ENCODE measurements at places on chromosomes 7 and 10.

DNA sequence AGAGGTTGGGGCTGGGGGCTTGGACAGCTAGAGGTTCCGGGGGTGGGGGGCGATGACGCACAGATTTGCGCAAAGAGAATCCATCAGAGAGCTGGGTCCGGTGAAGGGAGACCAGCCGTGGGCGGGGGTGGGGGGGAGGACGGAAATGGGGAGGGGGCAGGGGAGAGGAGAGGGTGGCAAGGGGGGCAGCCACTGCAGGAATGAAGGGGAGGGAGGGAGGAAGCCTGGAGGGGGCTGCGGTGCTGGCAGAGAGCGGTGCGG lies 1.2 kb upstream of the VGF start:
- no peak for DNase-seq

DNA sequence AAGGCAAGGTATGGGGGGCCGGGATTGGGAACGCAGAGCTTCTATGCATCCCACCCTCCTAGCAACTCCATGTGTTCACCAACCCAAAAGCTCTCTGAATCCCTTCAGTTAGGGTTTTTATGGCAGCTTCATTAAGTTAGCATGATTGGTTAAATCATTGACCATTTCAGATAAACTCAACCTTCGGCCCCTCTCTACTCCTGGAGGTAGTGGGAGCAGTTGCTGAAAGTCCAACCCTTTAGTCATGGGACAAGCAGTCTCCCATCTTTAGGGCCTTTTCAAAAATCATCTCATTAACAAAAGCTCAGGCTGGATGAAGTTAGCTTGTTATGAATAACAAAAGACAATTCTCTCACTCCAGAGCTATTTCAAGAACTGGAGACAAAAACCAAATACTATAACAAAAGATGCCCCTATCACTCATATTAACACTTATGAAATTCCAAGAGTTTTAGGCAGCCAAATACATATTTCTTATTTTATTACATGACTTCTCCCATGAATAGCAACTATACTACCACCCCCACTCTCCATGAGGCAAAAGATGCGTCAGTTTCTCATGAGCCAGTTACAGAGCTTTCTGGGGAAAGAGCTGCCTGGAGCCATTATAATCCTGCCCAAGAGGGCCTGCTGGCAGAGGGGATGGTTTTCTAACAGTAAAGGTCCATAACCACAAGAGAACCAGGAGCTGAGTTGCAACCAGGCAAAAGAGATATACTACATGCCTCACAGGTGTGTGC lies 44.6 kb downstream of the SLC16A12 start:
- no peak for DNase-seq

DNA sequence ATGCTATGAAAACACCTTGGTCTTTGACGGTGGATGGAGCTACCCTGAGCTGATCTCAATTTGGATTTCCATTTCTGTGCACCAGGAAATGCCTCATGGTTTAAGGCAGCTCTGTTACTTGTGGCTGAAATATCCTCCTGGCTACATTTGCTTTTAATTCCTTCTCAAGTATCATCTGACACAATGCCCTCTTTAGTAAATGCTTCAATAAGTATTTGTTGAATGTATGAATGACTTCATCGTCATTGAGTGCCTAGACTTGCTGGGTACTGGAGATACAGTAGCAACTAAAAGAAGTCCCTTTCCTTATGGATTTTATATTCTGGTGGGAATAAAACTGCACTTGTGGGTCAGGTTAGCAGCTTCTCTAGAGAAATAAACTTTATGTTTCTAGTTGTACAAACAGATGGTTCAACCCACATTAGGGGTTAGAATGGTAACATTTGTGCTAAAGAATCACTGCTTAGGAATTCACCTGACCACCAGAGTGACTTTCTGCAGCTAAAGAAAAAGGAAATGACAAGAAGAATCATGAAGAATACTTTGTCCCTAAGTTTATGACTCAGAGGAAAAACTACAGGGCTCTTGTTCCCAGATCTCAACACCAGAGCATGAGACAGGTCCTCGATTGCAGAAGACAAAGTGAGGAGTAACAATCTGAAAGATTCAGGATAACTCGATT lies 21.8 kb upstream of the SMNDC1 start:
- DNase-seq, result no peak

DNA sequence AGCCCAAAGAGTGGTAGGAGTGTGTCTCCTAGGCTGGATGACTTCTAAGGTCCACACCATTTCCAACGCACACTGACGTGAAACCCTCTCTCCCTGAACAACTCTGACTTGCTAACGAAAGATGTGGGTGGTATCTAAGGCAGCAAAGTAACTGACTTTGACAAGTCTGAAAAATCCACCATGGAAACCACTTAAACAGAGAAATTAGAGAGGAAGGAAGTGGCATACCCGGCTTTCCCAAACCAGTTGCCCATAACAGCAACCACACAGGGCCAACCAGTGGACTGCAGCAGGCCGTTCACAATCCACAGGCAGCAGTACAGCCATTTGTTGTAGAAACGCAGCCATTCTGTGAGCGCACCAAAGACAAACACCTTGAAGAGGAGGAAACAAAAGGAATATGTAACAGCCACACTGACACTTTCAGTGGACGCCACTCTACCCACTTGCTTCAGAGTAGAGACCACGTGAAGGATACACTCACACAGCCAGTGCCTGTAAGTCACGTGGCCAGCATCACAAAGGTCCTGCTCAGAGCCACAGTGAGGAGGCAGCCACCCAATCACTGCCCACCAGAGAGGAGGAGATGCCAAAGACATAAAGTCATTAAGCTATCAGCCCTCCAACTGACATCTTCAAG lies 39.8 kb downstream of the SLC37A3 start:
- no peak for DNase-seq

DNA sequence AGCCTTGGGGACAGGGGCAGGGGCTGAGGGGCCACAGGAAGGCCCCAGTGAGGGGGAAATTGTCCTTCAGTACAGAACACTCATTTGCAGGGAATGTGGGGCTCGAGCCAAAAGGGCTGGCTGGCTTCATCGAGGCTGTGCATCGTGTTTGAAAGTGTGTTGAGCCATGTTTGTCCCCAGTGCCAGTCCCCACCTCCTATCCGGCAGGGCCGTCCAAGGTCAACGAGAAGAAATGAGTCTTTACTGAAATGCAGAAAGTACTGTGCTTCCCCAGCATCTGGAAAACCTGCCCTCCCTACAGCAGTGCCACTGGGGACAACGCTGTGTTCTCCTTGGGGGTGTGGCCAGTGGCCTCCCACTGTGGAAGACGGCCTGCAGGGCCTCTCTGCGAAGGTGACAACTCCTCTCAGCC lies 214.1 kb downstream of the KLF6 start:
- no peak for DNase-seq

DNA sequence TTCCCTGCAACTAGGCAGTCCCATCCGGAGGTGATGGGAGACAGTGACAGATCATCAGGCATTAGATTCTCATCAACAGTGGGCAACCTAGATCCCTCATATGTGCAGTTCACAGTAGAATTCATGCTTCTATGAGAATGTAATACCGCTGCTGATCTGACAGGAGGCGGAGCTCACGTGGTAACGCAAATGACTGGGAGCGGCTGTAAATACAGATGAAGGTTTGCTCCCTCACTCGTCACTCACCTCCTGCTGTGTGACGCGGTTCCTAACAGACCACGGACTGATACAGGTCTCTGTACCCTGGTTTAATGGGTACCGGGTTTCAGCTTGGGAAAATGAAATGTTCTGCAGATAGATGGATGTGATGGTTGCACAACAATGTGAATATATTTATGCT lies 47.8 kb upstream of the PIK3AP1 start:
- DNase-seq, result no peak

GRCh38 chr7:86968618-86969017 lies 90.8 kb downstream of the ELAPOR2 start:
- no peak for DNase-seq

- no peak for DNase-seq
These were observed 310.7 kb downstream of the CALN1 start for GRCh38 chr7:72101444-72101843.

DNA sequence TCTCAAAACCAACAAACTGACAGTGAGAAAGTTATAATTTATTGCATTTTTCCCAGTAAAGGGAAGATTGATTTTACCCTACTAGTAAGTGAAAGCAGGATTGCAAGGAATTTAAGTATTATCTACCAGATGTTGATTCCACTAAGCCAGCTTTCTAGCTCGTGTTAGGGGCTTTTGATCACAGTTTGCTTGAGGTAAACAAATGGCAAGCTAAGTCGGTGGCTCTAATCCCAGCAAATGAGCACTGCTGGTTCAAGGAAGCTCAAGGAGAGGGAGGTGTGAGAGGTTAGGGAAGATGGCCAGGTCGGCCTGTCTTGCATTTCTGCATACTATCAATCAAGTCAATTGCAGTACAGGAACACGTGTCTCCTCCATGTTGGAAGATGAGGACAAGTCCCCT lies 448.7 kb upstream of the POM121L12 start:
- no peak for DNase-seq

DNA sequence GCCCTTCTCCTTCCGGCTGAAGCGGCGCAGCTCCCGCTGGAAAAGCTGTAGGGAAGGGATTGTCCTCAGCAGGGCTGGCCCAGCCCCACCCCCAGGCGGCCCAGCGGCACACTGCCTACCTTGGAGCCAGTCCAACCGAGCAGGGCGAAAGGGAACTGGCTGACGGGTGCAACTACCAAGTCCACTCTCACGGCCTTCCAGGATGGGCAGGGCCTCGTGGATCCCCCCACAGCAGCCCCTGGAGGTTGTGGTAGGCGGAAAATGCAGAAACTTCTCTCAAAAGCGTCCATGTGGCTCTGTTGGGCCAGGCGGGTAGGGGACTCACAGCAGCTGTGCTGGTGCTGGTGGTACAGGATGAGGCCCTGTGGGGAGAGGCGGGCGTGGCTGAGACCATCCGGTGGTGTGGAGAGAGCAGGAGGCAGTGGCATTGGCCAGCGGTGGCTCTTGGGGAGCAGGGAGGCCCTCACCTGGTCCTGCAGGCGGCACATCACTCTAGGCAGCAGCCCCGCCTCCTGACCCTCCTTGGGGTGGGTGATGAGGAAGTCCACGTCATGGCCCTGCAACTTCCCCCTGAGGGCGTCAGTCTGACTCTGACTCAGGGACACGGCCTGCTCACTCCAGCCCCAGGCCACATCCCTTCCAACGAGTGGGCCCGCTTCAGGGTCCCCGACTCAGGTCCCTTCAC lies 8.4 kb upstream of the PGAM2 start:
- DNase-seq, result no peak

- DNase-seq, result peak; percentile 30
These were observed 72.6 kb downstream of the AP3M1 start for GRCh38 chr10:74078037-74078436.

DNA sequence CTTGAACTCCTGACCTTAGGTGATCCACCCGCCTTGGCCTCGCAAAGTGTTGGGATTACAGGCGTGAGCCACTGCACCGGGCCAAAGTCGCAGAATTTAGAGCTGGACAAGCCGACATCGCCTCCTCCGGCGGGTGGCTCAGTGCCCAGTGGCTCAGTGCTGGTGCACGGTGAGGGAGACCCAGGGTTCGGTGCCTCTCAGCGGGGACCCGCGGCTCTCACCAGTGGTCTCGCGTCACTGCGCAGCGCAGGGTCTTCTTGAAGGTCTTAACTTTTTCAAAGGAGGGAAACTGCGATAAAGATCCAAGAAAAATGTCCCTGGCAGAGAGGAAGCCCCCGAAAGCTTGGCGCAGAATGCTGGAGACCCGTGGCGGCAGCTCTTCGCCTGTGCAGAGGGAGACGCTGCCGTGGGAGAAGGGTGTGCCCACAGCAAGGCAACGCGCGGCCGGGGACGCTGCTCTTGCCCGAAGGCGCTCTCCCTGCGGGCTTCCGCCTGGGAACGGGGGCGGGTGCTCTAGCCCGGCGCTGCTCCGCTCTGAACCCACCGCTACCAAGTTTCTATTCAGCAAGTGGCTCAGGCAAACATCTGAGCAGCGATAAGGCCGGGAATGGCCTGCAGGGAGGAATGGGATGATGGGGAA lies 324.3 kb downstream of the DNAJB6 start:
- no peak for DNase-seq

DNA sequence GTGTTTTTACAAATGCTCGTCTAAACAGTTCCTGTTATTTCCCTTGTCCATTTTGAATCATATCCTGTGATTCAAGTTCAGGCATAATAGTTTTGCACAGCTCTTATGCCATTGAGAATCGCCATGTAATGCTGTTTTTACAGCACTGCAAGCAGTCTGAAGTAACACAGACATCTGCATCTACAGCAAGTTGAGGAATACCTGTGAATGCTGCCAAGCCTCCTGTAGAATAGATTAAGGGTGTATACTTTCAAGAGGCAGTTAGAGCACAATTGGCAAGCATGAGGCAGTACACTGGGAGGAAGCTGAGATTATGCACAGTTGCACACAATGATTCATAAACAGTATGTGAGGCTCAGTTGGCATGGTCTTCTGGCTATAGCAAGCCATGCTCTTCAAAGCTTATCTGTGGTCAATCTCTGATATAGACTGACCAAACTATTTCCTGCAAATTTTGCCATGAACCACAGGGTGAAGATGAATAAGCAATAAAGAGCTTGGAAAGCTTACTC lies 121.9 kb upstream of the AKR1E2 start:
- no peak for DNase-seq

Data from stimulated activated CD4-positive, alpha-beta T cell treated with anti-CD3 and anti-CD28 coated beads, Interleukin-15, amount 100 ng/mL, for 48 hours (primary cell).